ENCODE measurements at places on chromosomes 2 and 18.

GRCh38 chr2:226836548-226836885 is 663 bp downstream of the RHBDD1 start:
- no peak for DNase-seq

DNA sequence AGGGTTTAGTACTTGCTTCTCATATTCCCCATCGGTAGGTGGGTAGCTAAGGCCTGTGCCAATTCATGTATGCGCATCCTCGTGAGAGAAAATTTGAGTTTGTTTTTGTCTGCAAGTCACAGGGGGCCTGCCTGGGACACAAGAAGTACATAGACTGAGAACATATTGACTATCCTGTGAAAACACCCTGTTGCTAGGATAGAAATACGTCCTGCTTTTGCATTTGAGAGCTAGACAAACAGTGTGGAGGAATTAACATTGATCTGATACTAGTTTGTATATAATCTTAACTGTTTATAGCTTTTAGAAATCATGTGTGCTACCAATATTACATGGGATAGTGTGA is 10.9 kb downstream of the WDR7 start:
- no peak for DNase-seq

- DNase-seq = no peak
These were observed 319.9 kb upstream of the HS6ST1 start for GRCh38 chr2:128638341-128639119.

DNA sequence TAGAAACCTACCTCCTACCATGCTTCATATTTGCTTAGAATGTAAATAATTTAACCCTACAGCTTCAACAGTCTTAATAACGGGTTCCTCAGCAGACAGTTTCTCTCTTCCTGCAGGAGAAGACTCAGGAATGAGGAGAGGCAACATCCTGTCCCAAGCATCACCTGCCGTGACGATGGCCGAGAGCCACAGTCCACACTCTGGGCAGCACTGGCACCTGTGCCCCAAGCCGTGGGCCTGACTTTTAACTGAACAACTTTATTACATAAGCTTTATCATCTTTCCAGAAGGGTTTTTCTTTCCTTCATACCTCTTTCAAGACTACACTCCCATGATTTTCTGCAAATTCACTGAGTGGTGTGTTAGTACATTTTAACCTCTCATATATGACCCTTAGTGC is 856.0 kb downstream of the GALR1 start:
- no peak for DNase-seq

- DNase-seq = no peak
These were observed 30.3 kb downstream of the MC2R start for GRCh38 chr18:13885009-13885408.

- no peak for DNase-seq
These were observed 286.5 kb upstream of the SYT4 start for GRCh38 chr18:43563780-43564179.

GRCh38 chr2:127187831-127188230 is 32.3 kb downstream of the CYP27C1 start:
- DNase-seq = no peak

- DNase-seq = no peak
These were observed 172.8 kb downstream of the ANTXR1 start for GRCh38 chr2:69185807-69186206.

- DNase-seq = no peak
These were observed 145.1 kb upstream of the ITGB6 start for GRCh38 chr2:160345071-160345764.

- no peak for DNase-seq
These were observed 113.5 kb upstream of the ZNF236 start for GRCh38 chr18:76708722-76709353.

- no peak for DNase-seq
These were observed 1175.1 kb upstream of the ACVR2A start for GRCh38 chr2:146669735-146670134.

GRCh38 chr18:79393635-79394533 is 1.8 kb upstream of the NFATC1 start:
- DNase-seq = no peak

GRCh38 chr2:138720035-138720838 is 60.0 kb downstream of the NXPH2 start:
- DNase-seq = no peak

GRCh38 chr18:7464245-7464966 is 102.7 kb upstream of the PTPRM start:
- DNase-seq = no peak

DNA sequence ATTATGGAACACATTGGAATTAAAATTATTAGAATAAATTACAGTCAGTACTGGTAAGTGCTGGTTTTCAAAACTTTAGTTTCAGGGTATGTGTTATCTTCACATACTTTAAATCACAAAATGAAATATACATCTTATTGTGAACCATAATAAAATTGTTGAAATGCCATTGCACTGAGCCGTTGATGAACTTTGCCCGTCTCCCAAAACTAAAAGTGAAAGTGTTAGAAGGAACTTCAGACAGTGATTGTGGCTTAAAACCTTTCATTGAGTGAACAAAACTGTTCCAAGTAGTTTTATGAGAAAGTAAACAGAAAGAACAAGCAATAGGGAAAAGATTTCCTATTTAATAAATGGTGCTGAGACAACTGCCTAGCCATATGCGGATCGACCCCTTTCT is 811.6 kb downstream of the PLCL1 start:
- no peak for DNase-seq

DNA sequence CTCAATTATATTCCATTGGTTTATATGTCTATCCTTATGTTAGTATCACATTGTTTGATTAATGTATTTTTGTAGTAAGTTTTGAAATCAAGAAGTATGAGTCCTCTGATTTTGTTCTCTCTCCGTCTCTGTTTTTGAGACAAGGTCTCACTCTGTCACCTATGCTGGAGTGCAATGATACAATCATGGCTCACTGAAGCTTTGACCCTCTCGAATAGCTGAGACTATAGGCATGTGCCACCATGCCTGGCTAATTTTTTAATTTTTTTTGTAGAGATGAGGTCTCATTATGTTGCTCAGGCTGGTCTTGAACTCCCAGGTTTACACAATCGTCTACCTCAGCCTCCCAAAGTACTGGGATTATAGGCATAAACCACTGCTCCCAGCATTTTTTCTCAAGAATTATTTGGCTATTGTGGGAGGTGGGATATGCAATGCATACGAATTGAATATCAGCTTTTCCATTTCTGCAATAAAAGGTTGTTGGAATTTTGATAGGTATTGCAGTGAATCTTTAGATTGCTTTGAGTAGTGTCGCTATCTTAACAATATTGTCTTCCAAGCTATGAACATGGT is 17.7 kb upstream of the GORASP2 start:
- DNase-seq = no peak

GRCh38 chr2:118968961-118969733 is 27.2 kb downstream of the MARCO start:
- no peak for DNase-seq

DNA sequence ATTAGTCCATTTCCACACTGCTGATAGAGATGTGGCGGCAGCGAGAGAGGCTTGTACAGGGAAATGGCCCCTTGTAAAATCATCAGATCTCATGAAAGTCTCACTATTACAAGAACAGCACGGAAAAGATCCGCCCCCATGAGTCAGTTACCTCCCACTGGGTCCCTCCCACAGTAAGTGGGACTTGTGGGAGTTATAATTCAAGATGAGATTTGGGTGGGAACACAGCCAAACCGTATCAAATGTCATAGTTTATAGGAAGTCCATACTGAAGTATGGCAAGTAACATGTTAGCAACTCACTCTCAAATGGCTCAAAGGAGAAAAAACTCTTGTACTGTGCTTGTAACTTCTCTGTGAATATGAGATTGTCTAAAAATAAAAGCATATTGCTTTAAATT is 56.1 kb downstream of the FARP2 start:
- DNase-seq = no peak

GRCh38 chr2:24509840-24510239 is 18.8 kb downstream of the NCOA1 start:
- DNase-seq = no peak

DNA sequence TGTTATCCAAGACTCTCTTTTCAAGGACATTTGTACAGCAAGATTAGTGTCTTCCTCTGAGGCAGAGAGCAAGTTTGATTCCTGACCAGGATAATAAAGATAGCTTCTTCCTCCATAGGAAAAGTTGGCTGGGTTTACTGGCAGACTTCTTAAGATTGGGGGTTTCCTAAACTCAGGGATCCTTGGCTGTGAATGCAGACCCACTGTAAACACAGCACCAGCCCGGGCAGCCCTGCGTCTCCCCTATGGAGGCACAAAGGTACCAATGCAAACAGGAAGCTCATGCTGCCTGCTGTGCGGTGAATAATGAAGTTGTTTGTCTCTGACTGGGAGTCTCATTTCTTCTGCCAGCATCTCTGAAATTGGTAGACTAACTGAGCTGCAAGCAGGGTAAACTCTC is 96.2 kb upstream of the ARHGAP28 start:
- DNase-seq = no peak

GRCh38 chr18:22180722-22181121 is 11.3 kb downstream of the GATA6 start:
- no peak for DNase-seq

DNA sequence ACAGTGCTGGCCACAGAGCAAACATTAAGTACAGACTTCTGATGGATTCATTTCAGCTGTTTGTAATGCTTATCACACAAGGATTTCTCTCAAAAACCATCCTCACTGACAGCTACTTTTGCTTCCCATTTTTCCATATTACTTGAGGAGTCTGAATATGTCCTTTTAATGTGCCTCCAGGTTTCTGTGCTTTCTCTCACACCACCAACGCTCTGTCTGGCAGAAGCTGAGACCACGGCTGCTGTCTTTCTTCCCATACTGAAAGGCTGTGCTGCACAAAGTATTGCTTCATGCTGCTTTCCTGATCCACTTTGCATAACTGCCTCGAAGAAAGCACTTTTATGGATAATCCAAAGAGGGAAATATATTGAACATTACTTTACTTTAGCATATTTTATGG is 312.1 kb upstream of the ZEB2 start:
- no peak for DNase-seq

- DNase-seq = no peak
These were observed 89.0 kb downstream of the UGGT1 start for GRCh38 chr2:128180031-128180430.

GRCh38 chr18:31077878-31078277 is 24.3 kb downstream of the DSC2 start:
- no peak for DNase-seq

- no peak for DNase-seq
These were observed 1.4 kb downstream of the PSME4 start for GRCh38 chr2:53969285-53969967.

- DNase-seq = no peak
These were observed 69.9 kb upstream of the MCFD2 start for GRCh38 chr2:46985512-46985911.

GRCh38 chr2:142989273-142990204 is 112.1 kb downstream of the KYNU start:
- DNase-seq = no peak

GRCh38 chr2:12948231-12948960 is 231.7 kb downstream of the TRIB2 start:
- DNase-seq = no peak

DNA sequence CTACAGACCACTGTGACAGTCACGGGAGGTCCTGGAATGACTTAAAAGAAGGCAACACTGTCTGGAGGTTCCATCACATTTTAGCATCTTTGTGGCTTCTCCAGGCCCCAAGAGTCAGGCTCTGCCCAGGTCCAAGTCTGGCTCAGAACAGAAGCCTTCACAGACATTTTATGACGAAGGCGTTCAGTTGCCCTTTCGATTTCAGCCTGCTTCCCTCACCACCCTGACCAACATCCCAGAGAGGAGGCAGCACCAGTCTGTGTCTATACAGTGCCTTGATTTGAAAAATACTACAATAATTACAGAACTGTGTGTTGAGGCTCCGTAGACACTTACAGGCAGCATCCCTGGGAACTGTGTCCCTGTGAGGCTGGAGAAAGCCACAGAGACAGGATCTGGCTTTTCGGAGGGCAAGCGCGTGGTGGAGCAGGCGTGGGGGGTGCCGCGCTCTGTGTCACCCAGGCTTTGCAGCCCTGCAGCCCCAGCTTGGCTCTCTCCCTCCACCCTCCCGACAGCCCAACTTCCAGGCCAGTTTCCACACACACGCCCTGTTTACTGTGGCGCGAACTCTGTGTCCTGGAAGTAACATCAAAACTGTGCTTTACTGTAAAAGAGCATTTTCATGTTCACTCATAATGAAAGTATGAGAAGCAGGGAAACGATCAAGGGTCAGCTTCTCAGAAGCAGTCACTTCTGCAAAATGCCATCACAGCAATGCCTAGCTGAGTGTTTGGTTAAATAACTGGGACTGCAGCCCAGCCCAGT is 153.5 kb upstream of the ALKAL2 start:
- DNase-seq = no peak

- no peak for DNase-seq
These were observed 213.6 kb downstream of the PMAIP1 start for GRCh38 chr18:60113396-60113795.

DNA sequence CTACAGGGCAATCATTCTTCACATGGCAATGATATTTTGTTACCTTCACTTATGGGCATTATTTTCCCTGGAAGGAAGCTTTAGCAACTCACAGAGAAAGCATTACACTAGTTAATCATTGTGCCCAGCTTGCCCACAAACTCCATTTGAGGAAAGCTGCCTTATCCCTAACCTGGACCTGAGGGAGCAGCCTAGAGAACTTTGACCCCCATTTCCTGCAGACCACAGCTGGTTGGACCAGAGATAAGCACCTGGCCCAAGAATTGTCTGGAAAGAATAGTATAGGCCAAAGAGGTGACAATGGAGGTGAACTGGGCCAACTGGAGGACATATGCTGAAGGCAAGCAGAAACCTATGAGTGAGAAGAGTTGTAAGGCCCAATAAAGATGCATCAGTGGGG is 48.4 kb upstream of the SESTD1 start:
- DNase-seq = no peak

GRCh38 chr18:3703732-3704176 is 253.8 kb downstream of the TGIF1 start:
- no peak for DNase-seq

DNA sequence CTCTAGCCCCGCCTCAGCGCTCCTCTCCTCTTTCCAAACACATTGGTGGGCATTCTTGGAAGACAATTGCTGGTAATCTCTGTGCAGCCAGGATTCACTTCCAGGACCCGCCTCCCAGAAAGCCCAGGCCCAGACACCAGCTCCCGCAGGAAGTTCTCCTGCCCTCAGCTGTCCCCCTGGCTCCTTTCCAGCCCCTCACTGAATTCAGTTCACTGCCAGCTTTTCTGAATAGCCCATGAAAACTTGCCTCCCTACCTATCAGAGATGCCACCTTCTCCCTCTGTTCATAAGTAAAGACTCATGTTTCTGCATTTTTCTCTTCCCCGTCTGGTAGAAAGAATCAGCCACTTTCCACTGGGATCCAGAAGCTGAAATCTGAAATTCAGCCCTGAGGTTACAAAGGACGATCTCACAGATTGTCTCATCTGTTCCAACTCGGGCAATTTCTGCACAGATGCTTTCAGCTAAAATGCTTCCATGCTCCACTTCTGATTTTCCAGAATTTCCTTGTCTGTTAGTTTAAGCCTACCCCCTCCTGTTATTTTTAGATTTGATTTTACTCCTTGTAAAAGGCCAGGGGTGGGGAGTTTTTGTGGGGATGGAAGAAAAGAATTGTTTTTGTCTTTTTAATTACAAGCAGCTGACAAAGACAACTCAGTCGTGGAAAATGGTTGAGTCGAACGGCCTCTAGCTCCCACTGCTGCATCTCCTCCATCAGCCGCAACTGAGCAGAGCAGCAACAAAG is 98.1 kb downstream of the SP3 start:
- no peak for DNase-seq
